CD4-positive, alpha-beta T cell treated with Interferon alpha-2 for 1 hour (primary cell): ENCODE measurements at places on chromosomes 13 and 19.

DNA sequence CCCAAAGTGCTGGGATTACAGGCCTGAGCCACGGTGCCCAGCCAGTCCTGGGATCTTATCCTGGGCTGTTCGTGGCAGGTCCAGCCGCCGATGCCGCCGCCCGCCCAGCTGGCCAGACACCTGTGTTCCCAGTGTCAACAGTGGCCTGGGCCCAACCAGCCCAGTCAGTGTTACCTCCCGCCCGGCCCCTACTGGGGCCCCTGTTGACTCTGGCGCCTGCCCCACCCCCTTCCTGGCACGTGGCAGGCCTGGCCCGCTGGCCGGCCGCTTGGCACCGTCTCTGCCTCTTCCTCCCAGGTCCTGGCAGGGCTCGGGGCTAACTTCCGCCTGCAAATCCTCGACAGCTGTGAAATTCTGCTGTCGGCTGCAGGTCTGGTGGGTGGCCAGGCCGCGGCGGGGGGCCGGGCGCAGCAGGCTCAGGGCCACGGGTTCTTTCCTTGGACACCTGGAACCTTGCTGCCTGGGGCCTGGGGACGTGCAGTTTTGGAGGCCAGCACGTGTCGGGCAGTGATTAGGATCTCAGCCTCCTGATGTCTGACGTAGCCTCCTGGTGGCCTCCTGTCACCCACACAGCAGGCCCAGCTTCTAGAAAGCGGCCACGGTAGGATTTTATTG is 9.1 kb downstream of the ARID3A start:
- peak; percentile 35 for DNase-seq

- no peak for DNase-seq
Observed at GRCh38 chr19:30065680-30066606, 123.9 kb downstream of the URI1 start.

DNA sequence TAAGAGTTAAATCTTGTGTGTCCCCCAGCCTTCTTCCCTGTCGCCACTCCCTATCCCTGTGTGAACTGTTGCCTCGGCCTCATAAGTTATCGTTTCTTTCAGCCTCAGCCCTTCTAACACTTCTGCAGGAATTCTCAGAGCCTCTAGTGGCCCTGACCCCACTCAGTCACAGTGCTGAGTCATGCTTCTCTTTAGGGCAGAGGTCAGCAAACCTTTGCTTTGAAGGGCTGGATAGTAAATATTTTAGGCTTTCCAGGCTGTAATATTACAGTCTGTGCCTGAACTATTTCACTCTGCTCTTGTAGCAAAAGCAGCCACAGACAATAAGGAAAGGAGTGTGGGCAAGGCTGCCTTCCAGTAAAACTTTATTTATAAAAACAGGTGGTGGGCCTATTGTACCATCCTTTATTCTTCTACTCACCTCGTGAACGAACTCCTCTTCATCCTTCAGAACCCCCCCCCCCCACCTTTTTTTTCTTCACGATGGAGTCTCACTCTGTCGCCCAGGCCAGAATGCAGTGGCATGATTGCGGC is 22.1 kb downstream of the MYO9B start:
- DNase-seq = no peak

- DNase-seq = peak; percentile 6
Observed at GRCh38 chr13:28527629-28528028, 32.7 kb upstream of the FLT1 start.

DNA sequence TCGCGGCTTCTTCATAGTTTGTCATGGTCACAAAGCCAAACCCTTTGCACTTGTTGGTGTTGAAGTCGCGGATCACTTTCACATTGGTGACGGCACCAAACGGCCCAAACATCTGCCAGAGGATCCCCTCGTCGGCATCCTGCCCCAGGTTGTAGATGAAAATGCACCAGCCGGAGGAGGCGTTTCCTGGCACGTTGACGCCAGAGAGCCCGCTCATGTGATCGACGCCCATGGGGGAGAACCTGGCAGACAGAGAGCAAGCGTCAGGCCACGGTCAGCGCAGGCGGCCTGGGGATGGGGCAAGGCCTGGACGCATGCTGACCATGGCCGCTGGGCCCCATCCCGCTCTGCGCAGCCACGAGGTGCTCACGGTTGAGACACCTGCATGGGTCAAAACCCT is 20.1 kb upstream of the TIMM44 start:
- no peak for DNase-seq

DNA sequence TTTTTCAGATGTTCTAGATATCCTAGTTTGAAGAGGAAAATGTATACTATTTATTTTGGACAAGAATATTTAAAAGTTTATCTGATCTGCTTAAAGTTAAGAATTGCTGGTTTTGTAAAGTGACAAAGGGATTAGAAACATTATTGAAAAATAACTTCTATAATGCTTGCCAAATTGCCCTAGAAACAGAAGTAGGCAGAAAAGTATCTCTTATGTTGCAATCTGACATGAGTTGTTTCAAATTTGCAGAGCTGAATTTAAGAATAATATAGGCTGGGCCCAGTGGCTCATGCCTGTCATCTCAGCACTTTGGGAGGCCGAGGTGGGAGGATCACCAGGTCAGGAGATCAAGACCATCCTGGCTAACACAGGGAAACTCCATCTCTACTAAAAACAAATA is 777.1 kb downstream of the LIG4 start:
- DNase-seq = no peak

GRCh38 chr13:102978168-102978567 is 88.0 kb downstream of the SLC10A2 start:
- no peak for DNase-seq

- DNase-seq = no peak
Observed at GRCh38 chr13:107832500-107833100, 382.7 kb downstream of the LIG4 start.

GRCh38 chr13:105929505-105929904 is 606.0 kb downstream of the EFNB2 start:
- DNase-seq = no peak

DNA sequence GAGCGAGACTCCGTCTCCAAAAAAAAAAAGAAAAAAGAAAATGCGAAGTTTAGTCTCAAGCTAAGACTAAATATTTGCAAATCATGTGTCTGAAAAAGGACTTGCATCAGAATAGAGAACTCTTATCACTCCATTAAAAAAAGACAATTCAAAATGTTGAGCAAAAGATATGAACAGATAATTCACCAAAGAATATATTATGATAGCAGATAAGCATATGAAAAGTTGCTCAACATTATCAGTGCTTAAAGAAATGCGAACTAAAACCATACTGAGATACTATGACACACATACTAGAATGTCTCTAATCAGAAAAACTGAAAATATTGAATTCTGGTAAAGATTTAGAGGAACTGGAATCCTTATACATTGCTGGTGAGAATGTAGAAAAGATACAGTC is 38.7 kb upstream of the SACS start:
- no peak for DNase-seq

DNA sequence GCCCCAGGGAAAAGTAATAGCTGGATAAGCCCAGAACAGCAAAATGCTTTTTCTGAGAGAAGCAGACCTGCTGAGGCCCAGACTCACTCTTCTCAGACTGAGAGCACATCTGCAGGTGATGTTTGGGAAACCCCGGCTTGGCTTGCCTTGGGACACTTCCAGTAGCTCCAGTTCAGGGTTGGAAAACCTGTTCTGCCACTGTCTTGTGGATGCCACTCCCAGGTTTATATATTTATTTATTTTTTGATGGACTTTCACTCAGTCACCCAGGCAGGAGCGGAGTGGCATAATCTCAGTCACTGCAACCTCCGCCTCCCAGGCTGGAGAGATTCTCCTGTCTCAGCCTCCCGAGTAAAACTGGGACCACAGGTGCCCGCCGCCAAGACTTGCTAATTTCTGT is 8.0 kb upstream of the SMARCA4 start:
- DNase-seq = no peak

DNA sequence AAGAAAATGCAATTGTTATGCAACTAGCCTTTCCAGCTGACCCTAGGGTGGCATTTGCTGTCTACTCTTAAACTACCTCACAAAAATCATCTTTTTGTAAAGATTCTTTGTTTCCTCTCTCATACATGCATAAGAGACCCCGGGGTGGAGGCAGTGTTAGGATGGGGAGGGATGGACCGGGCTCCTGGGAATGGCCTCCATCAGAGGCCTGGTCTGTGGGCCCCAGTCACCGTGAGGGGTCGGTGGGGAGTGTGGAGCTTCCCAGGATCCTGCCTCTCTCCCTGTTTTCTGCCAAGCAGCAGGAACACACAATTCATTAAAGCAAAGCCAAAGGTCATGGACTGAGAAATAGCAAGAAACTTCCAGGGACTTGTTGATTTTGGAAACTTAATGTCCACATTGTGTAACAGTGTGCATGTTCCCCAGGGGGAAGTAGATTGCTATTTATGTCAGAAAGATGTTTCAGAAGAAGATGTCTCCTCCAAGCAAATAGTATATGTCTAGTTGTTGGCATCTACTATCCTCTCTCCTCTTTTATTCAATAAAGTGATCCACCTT is 241.4 kb downstream of the ENOX1 start:
- no peak for DNase-seq

DNA sequence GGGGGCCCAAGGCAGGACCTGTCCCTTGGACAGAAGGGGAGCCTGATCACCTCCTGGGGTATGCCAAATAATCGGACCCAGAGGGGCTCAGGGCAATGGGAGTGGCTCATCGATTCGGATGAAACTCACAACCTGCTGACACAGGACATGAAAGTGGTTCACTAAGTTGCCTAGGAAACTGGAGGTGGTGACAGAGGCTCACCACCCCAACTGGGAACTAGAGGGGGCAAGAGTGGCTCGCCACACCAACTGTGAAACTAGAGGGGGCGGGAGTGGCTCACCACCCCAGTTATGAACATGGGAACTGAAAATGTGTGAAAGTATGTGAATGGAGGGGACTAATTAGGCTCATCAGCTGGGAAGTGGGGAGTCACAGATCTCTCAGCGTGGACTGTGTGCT is 46.3 kb upstream of the ZNF737 start:
- no peak for DNase-seq

DNA sequence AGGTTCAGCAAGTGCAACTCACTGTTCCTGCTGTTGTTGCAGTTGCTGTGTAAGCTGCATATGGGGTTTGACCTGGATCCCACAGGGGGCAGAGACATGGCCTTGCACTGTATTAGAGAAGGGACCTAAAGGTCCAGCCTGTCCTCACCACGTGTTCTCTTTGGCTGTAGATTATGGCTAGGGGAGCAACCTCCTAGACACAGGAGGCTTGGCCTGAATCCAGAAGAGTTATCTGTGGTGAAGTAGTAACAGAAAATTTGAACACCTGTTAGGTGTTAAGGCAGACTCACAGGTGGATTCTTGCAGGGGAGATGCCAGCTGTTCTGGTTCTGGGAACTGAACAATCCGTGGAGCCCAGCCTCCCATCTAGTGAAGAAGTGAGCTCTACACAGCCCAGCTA is 3.4 kb upstream of the CYP4F11 start:
- DNase-seq = no peak

DNA sequence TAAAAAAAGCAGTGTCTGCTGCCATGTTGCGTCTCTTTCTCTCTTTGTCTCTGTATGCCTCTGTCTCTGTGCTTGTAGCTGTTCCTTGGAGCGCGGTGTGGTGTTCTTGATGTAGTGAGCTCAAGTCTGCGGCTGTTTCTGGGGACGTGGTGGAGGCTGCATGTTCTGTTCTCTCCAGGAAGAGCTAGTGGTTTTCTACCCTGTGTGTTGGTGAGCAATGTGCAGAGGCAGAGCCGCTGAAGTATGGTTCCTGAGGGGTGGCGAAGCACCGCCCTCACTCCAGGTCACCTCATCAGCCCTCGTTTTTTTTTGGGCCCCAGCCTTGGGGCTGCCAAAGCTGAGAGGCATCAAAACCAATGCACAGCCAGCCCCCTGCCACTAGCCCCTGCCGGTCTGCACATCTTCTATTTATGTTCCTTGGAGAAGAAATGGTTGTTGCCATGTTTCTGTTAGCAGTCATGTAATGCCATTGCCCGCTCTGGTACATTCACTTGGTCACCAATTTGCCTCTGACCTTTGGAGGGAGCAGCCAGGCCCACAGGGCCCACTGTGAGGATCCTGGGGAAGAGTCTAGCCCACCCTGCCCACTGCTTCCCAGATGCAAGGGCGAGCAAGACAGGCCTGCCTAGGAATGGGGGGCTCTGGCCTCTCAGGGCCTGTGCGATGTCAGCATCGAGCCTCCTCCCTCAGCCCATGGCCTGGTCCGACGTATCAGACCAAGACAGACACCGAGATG is 7.2 kb downstream of the HNRNPL start:
- peak; percentile 58 for DNase-seq

- no peak for DNase-seq
Observed at GRCh38 chr19:48135411-48135810, 24.8 kb upstream of the PLA2G4C start.

DNA sequence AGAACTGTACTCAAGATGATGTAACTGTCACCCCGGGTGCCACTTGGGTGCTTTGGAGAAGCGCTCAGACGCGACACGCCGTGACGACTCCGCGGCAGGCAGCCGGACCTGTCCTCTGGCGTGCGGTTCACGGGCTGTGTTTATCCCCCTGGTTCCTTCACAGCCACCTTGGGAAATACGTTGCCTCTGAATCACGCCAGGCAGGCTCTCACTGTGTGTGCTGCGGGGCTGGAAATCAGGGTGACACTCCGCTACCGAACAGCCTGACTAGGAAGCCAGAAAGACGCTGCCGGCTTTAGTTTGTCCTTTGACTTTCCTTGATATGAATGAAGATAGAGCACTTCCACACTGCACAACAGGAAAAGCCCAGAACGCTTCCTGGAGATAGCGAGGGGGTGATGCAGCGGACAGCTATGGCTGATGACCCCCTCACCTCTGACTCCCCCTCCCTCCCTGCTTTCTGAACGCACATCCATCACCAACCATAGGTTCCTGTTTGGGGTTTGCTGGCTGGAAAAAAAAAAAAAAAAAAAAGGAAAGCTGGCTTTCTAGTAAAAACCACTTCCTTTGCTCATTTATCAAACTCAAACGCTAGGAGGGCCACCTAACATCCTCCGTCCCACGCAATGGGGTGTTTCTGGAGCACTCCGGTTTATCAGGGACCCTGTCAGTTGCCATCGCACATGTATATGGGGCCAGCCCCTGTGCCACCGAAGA is 3.7 kb upstream of the GP6 start:
- DNase-seq = no peak

- no peak for DNase-seq
Observed at GRCh38 chr13:50106559-50106958, 91.3 kb downstream of the KCNRG start.

DNA sequence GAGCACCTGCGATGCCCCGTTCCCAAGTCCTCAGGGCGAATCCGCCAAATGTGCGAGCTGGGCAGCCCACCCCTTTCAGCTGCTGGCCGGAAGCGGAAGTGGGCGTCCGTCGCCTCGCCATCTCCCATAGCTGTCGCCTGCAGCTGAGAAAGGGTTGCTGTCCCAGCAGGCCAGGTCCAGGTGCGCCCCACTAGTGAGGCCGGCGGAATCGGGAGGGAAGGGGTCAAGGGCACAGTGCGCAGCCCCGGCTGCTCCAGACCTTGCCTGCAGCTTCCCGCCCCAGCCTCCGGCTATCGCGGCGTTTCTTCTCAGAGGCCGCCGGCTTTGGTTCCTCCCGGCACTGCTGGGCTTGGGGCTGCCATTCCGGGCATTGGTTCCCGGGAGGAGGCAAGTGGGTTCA is at the start of gene ZNF177:
Gene ZNF177, plus strand, starts transcription at position 109 of the 400 bp plus-strand sequence. CDS start 15,299 bp downstream, outside the sequence.
- DNase-seq = no peak

DNA sequence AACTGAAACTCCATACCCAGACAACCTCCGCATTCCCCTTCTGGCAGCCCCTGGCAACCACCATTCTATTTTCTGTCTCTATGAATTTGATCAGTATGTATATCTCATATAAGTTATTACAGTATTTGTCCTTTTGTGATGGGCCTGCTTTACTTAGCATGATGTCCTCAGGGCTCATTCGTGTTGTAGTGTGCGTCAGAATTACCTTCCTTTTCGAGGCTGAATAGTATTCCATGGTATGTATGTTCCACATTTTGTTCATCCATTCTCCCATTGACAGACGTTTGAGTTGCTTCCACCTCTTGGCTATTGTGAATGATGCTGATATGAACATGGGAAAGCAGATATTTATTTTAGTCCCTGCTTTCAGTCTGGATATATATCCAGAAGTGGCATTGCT is 5.0 kb downstream of the PLEKHF1 start:
- no peak for DNase-seq
